SK-N-SH (cell line): ENCODE measurements at places on chromosomes 12 and 14.
A peak's percentile ranks its signal among the peaks of the same experiment; 100 is the strongest.

GRCh38 chr12:75634244-75635222 is 123.1 kb upstream of the KRR1 start:
- no peak overlapping the region for H3K4me3 ChIP-seq
- H3K27me3 ChIP-seq: no peaks in the 10 kb centered on the region
- no peak for DNase-seq
- no peak overlapping the region for H3K27ac ChIP-seq
- no peaks in the 10 kb centered on the region for H3K4me1 ChIP-seq

DNA sequence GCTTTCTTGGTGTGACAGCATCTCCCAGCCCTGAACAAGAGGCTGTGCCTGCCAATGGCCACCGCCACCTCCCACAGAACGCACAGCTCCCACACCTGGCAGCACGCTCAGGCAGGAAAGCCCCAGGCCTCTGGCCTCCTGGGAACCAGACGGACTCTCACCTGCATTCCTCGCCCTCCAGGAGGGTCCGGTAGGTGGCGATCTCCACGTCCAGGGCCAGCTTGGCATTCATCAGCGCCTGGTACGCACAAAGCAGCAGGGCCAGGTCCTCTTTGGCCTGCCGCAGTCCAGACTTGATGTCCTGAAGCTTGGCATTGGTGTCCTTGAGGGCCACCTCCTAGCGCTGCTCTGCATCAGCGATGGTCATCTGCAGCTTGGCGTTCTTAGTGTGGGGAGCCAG is 12.1 kb upstream of the KRT77 start:
- H3K27ac ChIP-seq: no peak overlapping the region
- H3K4me3 ChIP-seq: no peak overlapping the region
- H3K36me3 ChIP-seq: no peaks in the 10 kb centered on the region
- H3K4me1 ChIP-seq: no peaks in the 10 kb centered on the region

GRCh38 chr14:50792634-50793068 is 38.3 kb downstream of the NIN start:
- no peak for DNase-seq
- H3K27ac ChIP-seq: no peak overlapping the region
- peaks cover 22% of the 10 kb centered on the region for H3K4me1 ChIP-seq
- H3K4me3 ChIP-seq: no peak overlapping the region

- H3K27me3 ChIP-seq: no peaks in the 10 kb centered on the region
- DNase-seq: peak; percentile 20
- peaks cover 7% of the 10 kb centered on the region for H3K4me1 ChIP-seq
- H3K36me3 ChIP-seq: no peaks in the 10 kb centered on the region
- peak overlapping the region; percentile 90 for H3K27ac ChIP-seq
Observed at GRCh38 chr12:93115198-93115601, 186.1 kb upstream of the EEA1 start.

GRCh38 chr14:92737206-92737605 is 11.2 kb downstream of the LGMN start:
- DNase-seq: no peak
- no peaks in the 10 kb centered on the region for H3K27me3 ChIP-seq
- H3K36me3 ChIP-seq: peaks cover 4% of the 10 kb centered on the region
- H3K4me1 ChIP-seq: no peaks in the 10 kb centered on the region
- H3K4me3 ChIP-seq: no peak overlapping the region

DNA sequence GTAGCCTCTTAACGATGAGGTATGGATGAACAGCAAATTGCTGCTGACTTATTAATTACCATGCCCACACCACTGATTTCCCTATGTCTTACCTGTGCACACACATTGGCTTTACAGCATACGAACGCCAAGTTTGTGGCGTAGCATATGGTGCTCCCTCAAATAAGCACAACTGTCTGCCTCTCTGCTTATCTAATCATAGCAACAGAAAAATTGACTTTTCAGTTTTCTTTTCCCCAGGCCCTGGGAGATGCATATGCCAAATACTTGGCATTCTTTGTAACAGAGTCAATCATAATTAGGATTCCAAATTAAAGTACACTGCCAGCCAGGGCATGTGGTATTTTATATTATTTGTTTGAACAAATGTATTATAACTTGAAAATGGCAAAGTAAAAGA is 625.5 kb downstream of the DIO2 start:
- no peak for DNase-seq
- no peaks in the 10 kb centered on the region for H3K36me3 ChIP-seq
- peaks cover 44% of the 10 kb centered on the region; the same call in 1 of the 2 replicates for H3K4me1 ChIP-seq
- H3K27me3 ChIP-seq: no peaks in the 10 kb centered on the region
- H3K27ac ChIP-seq: peak overlapping the region; percentile 80
- no peak overlapping the region for H3K4me3 ChIP-seq

DNA sequence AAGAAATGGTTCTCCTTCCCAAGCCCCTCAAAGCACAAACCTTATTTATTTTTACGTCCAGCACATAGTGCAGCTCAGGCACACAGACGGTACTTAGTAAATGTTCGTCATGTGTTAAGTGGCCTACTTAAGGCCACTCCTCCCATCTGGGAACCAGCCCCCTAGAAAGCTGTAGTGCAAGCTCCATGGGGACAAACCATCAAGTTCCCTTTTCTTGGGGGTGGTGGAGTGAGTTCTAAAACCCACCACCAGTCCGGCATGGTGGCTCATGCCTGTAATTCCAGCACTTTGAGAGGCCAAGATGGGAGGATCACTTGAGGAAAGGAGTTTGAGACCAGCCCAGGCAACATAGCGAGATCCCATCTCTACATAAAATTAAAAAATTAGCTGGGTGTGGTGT is 49.4 kb downstream of the PITPNM2 start:
- no peaks in the 10 kb centered on the region for H3K27me3 ChIP-seq
- H3K36me3 ChIP-seq: no peaks in the 10 kb centered on the region; the same call in 1 of the 2 replicates
- H3K27ac ChIP-seq: no peak overlapping the region
- no peak overlapping the region for H3K4me3 ChIP-seq
